ENCODE measurements at places on chromosomes 7 and 10. TPM values are rescaled to one million over a fixed set of nuclear protein-coding genes. Genes with fewer than 3 reads are reported as not detected.
A peak's percentile ranks its signal among the peaks of the same experiment; 100 is the strongest.

- no peaks in the 10 kb centered on the region for H3K27me3 ChIP-seq
- peaks cover 2% of the 10 kb centered on the region for H3K36me3 ChIP-seq
- H3K4me3 ChIP-seq: peak overlapping the region; percentile 92
- no peak for DNase-seq
- peak overlapping the region; percentile 99 for H3K27ac ChIP-seq
Observed at GRCh38 chr7:139777133-139777891, 486 bp downstream of the HIPK2 start.

DNA sequence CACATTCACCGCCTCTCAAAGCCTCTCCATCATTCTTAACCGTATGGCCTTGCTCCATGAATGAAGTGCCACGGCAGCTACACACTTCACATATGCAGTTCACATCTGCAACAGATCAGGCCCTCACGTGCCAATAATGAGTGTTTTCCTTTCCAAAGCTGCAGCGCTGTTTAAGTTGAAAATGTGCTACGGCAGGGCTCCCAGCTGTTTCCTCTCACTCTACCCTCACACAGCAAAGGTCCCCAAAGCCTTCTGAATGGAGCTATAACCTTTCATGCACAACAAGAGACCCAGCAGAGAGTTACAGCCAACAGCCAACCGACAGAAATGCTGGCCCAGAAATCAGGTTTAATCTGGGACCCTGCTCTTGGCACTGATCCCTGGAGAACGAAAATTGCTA, 236.1 kb downstream of the ELMO1 start:
- DNase-seq: no peak
- H3K4me1 ChIP-seq: peaks cover 21% of the 10 kb centered on the region
- peaks cover 9% of the 10 kb centered on the region for H3K27me3 ChIP-seq
- no peak overlapping the region for H3K4me3 ChIP-seq
- H3K27ac ChIP-seq: no peak overlapping the region

- DNase-seq: no peak
- H3K27me3 ChIP-seq: peaks cover 2% of the 10 kb centered on the region
- no peak overlapping the region for H3K27ac ChIP-seq
- H3K4me3 ChIP-seq: no peak overlapping the region
Observed at GRCh38 chr7:37061849-37062559, 337.7 kb upstream of the AOAH start.

DNA sequence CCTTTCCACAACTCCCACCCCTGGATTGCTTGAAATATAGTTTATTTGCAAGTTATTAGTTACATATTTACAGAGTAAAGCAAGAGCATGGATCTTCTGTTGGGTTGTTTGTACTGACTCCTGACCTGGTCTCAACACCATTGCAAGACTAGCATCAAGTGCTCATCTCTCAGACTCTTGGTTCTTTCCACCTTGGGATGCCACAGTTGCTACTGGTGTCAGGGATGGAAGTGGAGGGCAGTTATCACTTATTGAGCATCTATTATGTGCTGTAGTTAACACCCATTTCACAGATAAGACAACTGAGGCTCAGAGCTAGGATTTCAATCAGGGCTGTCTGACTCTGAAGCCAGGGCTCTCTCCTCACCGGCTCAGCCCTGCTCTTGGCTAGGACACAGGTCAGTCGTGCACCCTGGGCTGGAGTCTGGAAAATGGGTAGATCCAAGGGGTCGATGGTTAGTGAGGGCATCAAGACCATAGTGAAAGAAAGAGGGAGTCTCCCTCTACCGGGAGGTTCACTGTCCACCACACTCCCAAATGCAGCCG, 614 bp upstream of the ADAMTS14 start:
- peaks cover 1% of the 10 kb centered on the region for H3K36me3 ChIP-seq
- peak overlapping the region; percentile 22 for H3K27ac ChIP-seq
- peaks cover 3% of the 10 kb centered on the region for H3K27me3 ChIP-seq
- peak overlapping the region; percentile 63 for H3K4me3 ChIP-seq

- H3K27ac ChIP-seq: no peak overlapping the region
- no peak overlapping the region for H3K4me3 ChIP-seq
- no peak for DNase-seq
- H3K36me3 ChIP-seq: no peaks in the 10 kb centered on the region
- H3K4me1 ChIP-seq: no peaks in the 10 kb centered on the region
Observed at GRCh38 chr10:86193841-86194240, 172.8 kb downstream of the GRID1 start.

Gene TRIM74
- total RNA-seq: 0.60 TPM

GRCh38 chr7:48292949-48293348, 121.7 kb downstream of the ABCA13 start:
- no peaks in the 10 kb centered on the region for H3K4me1 ChIP-seq
- no peaks in the 10 kb centered on the region for H3K36me3 ChIP-seq
- no peak for DNase-seq
- no peak overlapping the region for H3K27ac ChIP-seq

All from chondrocyte (in vitro differentiated cells).